ENCODE measurements at places on chromosomes 3 and 15.

DNA sequence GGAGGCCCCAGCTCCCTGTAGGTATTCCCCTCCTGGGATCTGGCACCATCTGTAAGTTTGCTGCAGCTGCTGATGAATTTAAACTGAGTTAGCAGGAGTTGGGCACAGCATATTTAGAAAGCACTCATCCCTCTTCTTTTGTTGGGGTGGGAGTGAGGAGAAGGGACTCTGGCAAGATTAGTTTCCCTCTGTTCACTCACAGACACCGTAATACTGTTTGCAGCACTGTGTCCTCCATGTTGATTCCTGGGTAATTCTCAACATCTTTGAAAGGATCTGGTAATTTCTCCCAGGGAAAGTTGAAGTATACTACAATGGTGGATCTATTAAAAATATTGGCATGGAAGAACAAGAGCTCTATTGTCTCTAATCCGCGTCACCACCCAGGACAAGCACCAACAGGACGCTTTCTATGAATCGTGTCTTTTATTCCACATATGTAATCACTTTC is 173.3 kb downstream of the RBMS3 start:
- DNase-seq = no peak

- DNase-seq = peak; percentile 61
Measured at GRCh38 chr3:185332026-185332735, 30.8 kb upstream of the MAP3K13 start.

DNA sequence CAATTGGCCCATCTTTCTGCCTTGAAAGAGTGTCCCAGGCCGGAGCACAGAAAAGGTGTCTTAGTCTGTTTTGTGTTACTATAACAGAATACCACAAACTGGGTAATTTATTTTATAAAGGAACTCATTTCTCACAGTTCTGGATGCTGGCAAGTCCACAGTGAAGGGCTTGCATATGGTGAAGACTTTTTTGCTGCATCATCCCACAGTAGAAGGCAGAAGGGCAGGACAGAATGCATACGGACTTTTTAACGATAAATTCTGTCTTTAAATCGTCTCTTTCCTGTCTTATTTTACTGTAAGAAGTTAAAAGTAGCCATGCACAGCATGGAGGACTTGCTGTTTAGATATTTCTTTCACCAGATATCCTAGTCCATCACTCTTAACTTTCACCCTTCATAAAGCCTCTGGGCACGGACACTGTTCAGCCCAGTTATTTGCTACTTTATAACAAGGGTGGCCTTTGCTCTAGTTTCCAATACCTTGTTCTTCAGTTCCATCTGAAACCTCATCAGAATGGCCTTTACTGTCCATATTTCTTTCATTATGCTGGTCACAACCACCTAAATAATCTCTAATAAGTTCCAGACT is 10.3 kb upstream of the EIF1B start:
- DNase-seq = no peak

GRCh38 chr3:129199366-129199765 is 15.7 kb upstream of the CNBP start:
- no peak for DNase-seq

GRCh38 chr3:28624084-28624483 is 275.5 kb upstream of the AZI2 start:
- no peak for DNase-seq

GRCh38 chr3:126402178-126402577 is 7.5 kb downstream of the CFAP100 start:
- no peak for DNase-seq

DNA sequence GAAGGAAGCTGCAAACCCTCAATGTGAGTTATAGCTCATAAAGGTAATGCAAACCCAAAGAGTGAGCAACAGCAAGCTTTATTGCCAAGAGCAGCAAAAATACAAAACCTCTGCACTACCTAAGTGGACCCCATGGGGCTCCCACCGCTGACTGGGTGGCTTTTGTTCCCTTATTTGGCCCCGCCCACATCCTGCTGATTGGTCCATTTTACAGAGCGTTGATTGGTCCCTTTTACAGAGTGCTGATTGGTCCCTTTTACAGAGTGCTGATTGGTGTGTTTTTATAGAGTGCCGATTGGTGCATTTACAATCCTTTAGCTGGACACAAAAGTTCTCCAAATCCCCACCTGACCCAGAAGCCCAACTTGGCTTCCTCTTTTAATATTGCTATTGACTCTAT is 154.5 kb upstream of the NSMCE3 start:
- no peak for DNase-seq

DNA sequence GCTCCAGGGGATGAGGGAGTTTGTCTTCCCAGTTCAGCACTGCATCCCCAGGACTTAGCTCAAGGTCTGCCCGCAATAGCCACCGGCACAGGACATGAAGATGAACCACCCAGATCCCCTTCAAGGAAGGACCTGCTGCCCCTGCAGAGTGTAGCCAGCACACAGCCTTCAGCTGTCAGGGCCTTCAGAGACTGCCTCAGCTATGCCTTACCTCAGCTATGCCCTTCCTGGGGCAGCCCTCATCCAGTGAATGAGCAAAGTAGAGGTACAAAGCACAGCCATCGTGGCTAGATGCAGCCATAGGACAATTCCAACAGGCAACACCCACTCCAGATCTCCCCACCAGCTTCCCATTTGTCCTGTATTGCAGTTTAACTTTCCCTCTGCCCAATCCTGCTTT is 291.2 kb upstream of the STT3B start:
- no peak for DNase-seq

GRCh38 chr15:74319596-74320351 is 47.7 kb downstream of the CYP11A1 start:
- no peak for DNase-seq

DNA sequence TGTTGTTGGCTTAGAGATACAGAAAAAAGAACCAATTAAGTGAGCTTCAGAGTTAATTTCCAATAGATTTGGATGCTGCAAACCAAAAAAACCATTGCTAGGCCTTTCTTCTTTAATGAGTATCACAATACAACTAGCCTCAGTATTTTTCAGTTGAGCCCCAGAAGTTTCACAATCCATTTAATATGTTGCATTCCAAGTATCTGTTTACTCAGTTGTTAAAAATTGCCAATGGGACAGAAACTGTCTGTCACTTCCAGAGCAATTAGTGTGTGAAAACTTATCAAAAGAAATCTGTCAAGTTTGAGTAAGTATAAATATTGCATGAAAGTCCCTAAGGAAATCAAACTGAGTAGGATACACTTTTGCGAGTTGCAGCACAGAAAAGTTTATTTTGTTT is 247.8 kb downstream of the IL5RA start:
- no peak for DNase-seq

- DNase-seq = no peak
Measured at GRCh38 chr3:49616491-49616941, 57.6 kb upstream of the APEH start.

DNA sequence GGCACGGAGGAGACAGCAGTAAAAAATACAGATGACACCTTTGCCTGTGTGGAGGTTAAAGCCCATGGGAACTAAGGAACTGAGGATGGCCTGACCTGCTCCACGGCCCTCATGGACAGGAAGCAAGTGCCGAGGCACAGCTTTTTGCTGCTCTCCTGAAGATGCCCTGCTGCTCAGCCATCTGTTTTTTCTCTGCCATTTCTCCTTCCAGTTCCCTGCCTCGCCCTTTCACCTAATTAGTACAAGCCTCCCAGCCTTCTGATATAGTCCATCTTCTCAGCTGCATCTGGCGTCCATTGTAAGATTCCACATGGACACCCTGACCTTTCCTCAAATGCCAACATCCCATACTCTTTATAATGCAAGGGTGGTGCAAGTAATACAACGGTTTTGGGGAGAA is 11.8 kb upstream of the CXCR6 start:
- DNase-seq = no peak

- DNase-seq = no peak
Measured at GRCh38 chr3:179603831-179604230, 607 bp downstream of the MRPL47 start.

DNA sequence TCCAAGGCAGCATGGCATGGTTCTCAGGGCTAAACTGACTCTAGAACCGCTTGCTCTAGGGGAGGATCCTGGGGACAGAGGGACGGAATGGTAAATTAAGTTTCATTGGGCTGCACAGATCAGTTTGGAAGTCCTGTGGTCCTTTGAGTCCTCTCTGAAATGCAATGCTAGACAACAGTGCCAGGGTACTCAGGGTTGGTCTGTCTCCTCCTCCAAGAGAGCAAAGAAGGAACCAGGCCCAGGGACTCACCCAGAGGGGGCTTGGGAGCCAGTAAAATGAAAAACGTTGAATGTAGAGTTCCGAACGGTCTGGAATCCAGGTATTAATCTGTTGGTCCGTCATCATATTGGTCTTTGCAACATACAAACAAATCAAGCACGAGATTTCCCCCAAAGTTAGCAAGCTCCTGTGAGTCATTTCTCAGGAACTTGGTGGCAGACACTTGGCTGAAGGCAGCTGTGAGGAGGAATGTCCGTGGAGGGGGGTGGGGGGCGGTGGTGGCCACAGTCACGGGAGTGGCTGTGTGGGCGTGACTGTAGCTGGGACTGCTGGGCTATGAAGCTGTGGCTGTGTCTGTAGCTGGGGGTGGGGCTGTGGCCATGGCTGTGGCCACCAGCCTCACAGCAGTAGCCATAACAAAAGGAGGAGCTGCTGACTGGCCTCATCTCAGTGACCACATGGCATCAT is 361.0 kb downstream of the SHQ1 start:
- peak; percentile 77 for DNase-seq

DNA sequence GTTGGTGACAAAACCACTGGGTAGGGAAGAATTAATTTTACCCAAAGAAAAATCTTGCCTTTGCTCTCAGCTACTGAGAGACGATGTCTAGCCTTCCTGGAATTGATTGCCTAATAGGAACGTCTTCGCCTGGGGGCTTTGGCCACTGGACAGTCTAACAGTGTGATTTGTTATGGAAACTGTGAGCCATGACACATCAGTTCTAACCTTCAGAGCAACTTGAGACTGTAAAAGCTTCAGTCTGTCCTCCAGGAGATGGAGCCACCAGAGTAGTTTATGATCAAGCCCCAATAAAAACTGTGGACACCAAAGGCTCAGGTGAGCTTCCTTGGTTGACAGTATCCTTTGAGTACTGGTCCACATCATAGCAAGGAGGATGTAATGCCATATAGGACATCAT is 235.8 kb upstream of the TMCO5A start:
- no peak for DNase-seq

GRCh38 chr3:178044320-178044719 is 491.9 kb upstream of the KCNMB2 start:
- no peak for DNase-seq

DNA sequence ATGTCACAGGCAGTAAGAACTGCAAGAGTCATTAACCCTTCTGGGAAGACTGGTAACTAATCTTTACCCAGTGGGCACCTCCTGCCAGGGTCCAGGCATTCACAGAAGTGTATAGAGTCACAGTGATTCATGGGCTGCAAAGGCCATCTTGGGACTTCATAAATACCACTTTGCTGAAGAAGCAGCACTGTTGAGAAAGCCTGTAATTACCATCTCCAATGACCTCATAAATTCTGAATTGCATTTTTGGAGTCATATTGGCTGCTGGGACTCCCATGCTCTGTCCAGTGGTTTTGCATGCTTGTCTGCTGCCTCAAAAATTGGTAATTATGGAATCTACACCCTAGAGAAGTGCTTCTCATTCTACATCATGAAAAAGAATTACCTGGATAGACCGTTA is 837.2 kb downstream of the NTRK3 start:
- DNase-seq = peak; percentile 2

GRCh38 chr3:111715911-111716523 is 120.9 kb upstream of the ZBED2 start:
- no peak for DNase-seq

DNA sequence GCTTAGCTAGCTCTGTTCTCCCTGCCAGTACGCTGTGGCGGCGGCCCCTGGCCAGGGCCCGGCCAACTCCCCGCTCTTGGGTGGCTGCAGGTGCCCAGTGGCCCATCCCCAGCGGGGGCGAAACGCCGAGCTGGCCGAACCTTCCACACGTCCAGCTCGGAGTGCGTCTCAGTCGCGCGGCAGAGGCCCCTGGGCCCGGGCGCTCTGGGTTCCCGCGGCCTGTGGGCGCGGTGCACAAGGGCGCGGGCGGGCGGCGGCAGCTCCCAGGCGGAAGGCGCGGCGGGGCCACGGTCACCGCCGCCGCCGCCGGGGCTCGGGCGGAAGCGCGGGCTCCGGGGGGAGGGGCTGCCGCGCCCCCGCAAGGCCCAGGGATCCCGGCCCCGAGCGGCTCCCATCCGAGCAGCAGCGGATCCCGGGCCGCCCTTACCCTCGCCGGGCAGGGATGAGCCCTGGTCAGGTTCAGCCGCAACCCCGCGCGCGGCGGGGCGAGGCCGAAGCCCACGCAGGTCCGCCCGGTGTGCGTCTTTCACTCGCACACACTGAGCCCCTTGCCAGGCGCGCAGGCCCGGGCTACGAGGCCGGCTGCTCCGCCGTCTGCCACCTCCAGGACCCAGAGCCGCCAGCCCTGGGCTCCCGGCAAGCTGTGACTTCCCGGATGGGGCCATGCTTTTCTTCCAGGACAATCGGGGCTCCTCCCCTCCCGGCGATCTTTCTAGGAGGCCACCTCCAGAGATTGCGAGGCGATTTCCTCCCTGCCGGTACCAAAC is 54.2 kb downstream of the CCDC54 start:
- DNase-seq = peak; percentile 44

DNA sequence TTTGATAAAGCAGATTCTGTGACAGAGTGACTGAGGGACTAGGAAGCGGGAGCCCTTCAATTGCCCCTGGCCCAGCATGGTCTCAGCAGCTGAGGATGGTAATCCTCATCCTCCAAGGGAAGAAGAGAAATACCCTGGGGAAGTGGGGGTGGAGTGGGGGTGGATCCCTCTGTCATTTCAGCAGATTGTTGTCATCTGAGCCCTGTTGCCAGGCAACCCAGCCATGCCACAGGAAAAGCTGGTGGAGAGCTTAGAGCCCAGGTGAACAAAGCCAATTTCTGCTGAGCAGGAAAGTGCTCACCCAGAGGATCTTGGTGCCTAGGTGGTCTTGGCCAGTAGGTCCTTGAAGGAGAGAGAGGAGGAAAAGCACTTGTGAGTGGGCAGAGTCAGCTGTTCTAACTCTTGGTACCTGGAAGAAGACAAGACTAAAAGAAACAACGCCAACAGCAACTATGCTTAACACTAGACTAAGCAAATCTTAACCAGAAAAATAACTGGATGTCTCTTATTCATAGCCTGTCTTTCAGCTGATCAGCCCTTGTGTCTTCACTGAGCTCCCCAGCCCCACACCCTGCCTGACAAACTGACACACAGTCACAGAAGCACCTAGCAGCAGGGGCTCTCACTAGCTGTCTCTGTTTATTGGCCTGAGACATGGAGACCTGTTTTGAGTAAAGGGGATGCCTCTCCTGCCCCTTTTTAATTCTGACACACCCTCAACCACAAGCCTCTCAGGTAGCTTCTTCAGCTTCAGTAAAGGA is 40.1 kb upstream of the DCLK3 start:
- DNase-seq = no peak

DNA sequence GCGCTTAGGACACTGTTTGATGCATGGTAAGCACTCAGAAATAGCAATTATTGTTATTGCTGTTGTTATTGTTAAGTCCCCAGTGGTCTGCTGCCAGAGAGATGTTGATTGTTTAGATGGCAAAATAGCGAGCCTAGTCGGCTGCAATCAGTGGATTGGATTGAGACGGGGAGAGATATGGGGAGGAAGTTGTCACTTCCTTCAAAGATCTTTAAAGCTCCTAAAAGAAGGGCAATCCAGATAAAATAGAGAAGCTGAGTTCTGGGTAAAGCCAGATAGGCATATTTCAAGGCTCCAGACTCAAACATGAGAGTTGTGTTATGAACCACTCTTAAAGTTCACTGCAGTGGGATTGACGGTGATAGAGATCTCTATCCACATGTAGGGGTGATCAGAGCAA is 64.5 kb downstream of the RYR3 start:
- DNase-seq = no peak

All from HS-5 (cell line).